ENCODE measurements at places on chromosomes 6 and 20. TPM values are rescaled to one million over a fixed set of nuclear protein-coding genes. Genes with fewer than 3 reads are reported as not detected.
A peak's percentile ranks its signal among the peaks of the same experiment; 100 is the strongest.

PAQR8 gene
- total RNA-seq: 21.2 TPM

PGM3 gene
- total RNA-seq: 72.7 TPM

ID1 gene
- total RNA-seq: 516 TPM

- peaks cover 5% of the 10 kb centered on the region for H3K36me3 ChIP-seq
- H3K4me1 ChIP-seq: no peaks in the 10 kb centered on the region
- no peaks in the 10 kb centered on the region for H3K27me3 ChIP-seq
- H3K4me3 ChIP-seq: peak overlapping the region; percentile 44
Measured at GRCh38 chr20:63942250-63942951, 13.8 kb downstream of the UCKL1 start.

DNA sequence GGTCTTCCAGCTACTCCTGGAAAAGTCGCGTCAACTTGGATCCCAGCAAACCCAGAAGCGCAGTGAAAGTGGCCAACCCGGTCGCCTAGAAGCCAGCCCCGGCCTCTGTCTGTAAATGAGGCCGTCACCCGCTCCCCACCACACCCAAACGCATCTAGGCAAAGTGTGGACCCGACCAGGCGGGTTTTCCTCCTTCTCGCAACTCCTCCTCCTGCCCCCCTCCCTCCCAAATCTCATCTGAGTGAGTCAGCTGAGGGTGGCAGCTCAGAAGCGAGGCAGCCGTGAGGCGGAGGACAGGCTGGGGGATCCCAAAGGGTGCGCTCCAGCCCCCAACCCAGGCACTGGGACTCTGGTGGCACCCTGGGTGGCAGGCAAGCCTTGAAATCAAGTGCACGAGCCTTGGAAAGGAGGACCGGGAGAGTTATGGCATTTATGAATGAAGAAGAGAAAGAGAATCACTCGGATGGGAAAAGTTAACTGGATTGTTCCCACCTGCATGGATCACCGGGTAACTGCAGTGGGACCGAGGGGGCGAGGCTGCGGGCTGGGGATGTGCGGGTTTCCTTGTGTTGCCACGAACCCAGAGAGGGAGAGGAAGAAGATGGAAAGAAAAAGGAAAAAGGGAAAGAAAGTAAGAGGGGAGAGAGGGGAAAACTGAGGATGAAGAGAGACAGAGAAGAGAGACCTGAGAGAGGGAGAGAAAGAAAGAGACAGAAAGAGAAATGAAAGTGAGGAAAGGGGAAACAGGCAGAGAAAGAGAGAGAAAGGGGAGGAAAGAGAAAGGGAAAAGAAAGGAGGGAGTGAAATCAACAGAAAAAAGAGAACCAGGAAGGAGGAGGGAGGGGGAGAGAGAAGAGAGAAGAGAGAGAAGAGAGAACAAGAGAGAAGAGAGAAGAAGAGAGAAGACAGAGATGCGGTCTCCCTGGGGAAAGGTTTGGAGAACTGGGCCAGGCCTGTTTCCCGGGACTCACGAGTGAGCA, at the start of gene APCDD1L:
APCDD1L (minus strand) TSS at position 167 of the 980 bp plus-strand sequence. CDS start 692 bp downstream, outside the sequence.
- H3K27me3 ChIP-seq: peaks cover 81% of the 10 kb centered on the region
- peak within 1 kb of the TSS; percentile 78 for H3K4me3 ChIP-seq
- H3K4me1 ChIP-seq: peaks cover 6% of the 10 kb centered on the region

DNA sequence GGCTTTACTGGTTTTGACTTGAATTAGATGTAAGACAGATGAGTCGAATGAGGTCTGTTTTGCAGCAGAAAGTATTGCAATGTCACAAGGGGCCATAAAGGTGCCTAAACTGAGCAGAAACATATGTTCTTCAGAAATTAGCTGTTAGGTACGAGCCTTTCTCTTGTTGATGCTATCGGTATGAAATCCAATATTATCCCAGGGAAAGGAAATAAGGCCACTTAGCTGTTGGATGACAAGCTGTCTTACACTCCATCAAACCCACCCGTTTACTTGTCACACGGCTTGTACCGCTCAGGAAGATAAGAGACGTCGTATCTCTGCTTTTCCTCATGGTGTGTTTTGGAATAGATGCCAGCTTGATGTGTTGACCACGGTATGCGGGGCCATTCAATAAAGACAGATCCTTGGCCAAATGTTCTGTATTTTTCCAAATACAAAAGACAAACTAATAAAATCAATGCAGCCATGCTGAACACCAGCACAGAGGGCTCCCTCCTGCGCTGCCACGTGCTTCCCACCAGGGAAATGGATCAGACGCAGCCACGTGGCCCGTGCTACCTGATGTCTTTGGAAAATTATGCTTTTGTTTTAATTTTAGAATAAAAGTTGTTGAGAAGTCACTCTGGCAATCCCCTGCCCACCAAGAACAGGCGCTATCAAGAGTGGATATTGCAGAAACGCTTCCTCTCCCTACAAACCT, 255.9 kb upstream of the SULF2 start:
- DNase-seq: no peak
- no peak overlapping the region for H3K4me3 ChIP-seq
- H3K36me3 ChIP-seq: no peaks in the 10 kb centered on the region
- H3K27me3 ChIP-seq: peaks cover 15% of the 10 kb centered on the region
- H3K4me1 ChIP-seq: peaks cover 21% of the 10 kb centered on the region

GRCh38 chr6:13873288-13874190, 51.2 kb upstream of the RNF182 start:
- H3K4me3 ChIP-seq: peak overlapping the region; percentile 88
- peaks cover 8% of the 10 kb centered on the region for H3K4me1 ChIP-seq
- peaks cover 4% of the 10 kb centered on the region for H3K27me3 ChIP-seq

DNA sequence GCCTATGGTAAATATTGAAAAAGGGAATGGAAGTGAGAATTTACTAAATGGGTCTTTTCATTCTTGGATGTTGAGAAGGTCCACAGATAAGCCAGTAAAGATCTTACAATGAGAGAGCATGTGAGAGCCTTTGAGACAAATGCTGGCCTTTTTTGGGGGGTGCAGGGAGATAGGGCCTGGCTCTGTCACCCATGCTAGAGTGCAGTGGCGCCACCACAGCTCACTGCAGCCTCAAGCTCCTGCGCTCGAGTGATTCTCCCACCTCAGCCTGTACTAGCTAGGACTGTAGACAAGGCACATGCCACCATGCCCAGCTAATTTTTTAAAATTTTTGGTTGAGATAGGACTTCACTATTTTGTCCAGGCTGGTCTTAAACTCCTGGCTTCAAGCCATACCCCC, 63.2 kb upstream of the TMEM181 start:
- DNase-seq: no peak
- H3K27ac ChIP-seq: no peak overlapping the region

GRCh38 chr6:33116417-33116816, 40.6 kb downstream of the HLA-DPB1 start:
- H3K36me3 ChIP-seq: no peaks in the 10 kb centered on the region
- DNase-seq: no peak
- peaks cover 88% of the 10 kb centered on the region for H3K27me3 ChIP-seq
- peaks cover 21% of the 10 kb centered on the region for H3K4me1 ChIP-seq
- peak overlapping the region; percentile 78 for H3K4me3 ChIP-seq

Measured in type B pancreatic cell (in vitro differentiated cells).